ENCODE measurements at places on chromosomes 2 and 18.

DNA sequence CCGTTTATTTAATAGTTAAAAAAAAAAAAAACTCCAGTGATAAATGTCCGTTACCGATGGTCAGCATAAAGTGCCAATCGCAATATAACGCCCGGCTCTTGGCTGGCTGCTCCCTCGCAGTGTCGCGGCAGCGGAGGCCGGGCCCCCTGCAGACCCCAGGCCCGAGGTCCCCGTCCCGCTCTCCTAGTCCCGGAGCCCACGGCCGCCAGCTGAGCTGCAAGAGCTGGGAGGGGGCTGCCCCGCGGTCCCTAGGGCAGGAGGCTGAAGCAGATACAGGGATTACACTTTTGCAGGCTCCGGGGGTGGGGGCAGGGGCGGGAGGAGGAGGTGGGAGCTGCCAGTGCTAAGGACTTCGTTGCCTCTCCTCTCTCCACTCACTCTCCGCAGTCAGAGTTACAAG lies 6.9 kb downstream of the OSR1 start:
- DNase-seq = no peak

GRCh38 chr2:168639441-168639898 lies 163.0 kb upstream of the NOSTRIN start:
- DNase-seq = no peak

DNA sequence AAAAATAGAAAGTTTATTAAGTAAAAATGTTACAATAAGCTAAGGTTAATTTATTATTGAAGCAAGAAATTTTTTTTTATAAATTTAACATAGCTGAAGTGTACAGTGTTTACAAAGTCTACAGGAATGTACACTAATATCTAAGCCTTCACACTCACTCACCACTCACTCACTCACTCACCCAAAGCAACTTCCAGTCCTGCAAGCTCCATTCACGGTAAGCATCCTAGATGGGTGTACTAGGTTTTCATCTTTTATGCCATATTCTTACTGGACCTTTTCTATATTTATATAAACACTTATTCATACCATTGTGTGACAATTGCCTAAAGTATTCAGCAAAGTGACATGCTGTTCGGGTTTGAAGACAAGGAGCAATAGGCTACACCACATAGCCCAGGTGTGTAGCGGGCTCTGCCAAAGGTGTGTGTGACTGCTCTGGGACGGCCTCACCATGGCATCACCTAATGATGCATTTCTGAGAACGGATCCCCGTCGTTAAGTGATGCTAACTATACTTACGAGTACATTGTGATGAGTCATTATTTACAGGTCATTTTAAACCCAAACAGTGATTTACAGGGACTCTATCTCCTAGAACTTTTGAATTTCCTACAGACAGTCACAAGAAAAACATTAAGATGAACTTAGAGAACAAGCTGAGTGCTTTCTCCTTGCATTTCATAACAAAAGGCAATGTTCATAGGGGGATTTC lies 76.3 kb upstream of the ID2 start:
- no peak for DNase-seq

DNA sequence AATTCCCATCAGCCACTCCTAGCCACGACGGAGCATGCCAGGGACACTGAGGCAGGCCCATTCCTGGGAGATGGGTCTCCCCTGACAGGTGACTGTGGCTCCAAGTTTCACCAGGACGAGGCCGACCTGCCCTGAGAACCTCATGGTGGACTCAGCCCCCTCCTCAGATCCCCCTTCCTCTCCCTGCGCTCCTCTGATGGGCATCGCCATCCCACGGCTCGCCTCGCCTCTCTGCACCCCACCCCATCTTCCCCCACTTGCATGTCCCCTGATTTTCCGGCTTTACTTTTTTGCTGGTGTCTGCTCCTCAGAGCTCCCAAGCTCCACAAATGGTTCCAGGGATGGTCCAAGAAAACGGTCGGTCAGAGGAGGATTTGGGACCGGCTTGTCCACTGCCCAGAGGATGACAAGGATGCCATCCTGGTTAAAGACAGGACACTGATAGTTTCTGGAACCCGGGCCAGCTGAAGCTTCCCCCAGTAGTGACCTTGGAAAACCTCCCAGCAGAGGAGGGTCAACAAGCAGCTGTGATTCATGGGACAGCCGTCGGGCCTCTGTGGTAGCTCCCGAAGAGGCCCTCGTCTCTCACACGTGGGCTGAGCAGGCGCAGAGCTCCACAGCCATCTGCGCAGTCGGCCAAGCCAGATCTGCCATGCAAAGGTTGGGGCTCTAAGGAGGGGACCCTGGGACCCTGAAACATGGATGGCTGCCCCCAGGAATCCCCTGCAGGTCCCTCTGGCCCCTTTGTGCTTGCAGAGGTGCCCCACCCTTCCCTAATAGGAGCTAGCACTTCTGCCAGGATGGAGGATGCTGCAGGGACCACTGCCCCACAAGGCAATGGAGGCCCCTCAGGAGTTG lies 87.8 kb upstream of the SLC66A3 start:
- DNase-seq = no peak

DNA sequence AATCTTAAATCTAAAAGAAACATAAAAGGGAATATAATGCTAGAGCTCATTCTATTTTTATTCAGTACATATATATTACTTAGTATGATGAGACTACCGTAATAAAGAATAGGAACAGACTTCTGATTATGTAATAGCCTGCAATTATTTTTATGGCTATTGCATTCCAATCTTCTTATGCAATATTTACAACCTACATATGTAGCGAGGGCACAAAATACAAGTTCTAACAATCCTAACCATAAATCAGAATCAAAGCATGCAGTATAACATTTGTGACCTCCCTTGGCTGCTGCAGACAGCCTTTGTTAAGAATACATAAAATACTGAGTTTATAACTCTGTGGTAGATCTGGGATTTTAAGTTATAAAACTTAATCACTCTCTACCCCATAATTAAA lies 177.6 kb downstream of the BABAM2 start:
- no peak for DNase-seq

- DNase-seq = peak; percentile 67
Observed at GRCh38 chr18:46071653-46072375, at the start of gene PSTPIP2. TSS of gene PSTPIP2 (minus strand) at chr18:46072260. CDS start at chr18:46072188, 72 bp downstream.

GRCh38 chr2:174325373-174326160 lies 9.2 kb upstream of the SP9 start:
- DNase-seq = no peak

- no peak for DNase-seq
Observed at GRCh38 chr2:138021154-138021553, 56.9 kb downstream of the HNMT start.

GRCh38 chr2:36203366-36203765 lies 152.2 kb upstream of the CRIM1 start:
- DNase-seq = no peak

DNA sequence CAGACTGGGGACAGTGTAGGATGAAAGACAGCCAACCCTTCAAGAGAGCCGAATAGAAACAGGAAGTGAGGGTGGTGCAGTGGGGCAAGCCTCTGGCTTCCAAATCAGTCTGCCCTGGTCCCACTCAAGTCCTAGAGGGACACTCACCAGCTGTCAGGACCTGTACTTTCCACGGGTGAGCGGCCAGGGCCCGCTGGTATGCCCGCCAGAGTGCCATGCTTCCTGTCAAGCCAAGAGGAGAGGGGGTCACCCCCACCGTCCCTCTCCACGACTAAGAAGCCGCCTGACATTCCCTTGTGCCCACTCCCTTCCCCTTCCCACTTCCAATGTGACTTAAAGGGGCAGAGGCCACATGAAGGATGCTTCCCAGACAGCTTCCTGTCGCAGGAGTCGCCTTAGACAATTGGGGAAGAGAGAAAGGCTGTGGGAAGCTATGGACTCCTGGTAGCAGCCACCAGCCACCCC lies 564 bp downstream of the MPV17 start:
- DNase-seq = no peak

DNA sequence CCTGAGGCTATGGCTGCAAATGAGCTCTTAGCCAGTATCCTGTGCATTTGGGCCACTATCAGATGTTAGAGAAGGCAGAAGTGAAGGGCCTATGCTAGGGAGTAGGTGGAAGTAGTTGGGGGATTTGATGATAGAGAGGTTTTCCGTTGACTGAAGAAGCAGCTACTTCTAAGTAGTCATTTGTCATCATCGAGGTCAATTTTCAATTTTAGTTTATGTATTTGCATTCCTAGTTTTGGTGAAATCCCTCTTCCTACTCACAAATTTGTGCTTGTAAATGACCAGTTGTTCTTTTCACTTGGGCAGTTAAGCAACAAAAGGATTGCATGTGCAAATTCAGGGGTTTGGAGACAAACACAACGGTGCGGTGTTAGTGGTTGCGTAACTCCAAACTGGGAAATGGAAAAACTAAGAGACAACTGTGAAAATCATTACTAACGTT lies 48.5 kb upstream of the PELI1 start:
- no peak for DNase-seq

DNA sequence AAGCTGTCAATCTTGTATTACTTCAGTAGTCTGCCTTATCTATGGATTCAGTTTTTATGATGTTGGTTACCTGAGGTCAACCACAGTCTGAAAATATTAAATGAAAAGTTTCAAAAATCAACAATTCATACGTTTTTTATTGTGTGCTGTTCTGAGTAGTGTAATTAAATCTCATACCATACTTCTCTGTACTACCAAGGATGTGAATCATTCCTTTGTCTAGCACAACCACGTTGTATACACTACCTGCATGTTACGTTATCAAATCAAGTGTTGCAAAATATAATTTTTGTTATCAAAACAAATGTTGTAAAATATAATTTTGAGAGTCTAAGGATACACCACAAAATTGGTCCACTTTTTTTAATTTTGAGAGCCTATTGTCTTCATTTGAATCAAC lies 590.2 kb upstream of the SETBP1 start:
- no peak for DNase-seq

DNA sequence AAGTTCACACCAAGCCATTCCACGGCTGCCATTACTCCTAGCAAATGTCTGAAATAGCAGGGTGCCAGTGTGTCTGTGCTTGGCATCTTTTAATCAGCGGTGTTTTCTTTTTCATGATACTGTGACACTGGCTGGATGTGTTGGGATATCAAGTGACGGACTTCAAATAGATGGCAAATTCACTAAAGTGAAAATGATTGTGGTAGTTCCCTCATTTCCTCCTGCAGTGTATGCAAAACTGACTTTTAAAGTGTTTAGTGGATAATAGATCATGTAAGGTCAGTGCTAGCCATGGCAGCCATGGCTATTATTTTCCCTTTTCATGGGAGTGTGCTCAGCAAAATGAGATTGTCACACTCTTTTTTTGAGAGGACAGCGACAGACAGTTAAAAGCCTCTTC lies 261.5 kb upstream of the SIX3 start:
- no peak for DNase-seq

- peak; percentile 8 for DNase-seq
Observed at GRCh38 chr18:62420151-62420512, 95.0 kb downstream of the TNFRSF11A start.

DNA sequence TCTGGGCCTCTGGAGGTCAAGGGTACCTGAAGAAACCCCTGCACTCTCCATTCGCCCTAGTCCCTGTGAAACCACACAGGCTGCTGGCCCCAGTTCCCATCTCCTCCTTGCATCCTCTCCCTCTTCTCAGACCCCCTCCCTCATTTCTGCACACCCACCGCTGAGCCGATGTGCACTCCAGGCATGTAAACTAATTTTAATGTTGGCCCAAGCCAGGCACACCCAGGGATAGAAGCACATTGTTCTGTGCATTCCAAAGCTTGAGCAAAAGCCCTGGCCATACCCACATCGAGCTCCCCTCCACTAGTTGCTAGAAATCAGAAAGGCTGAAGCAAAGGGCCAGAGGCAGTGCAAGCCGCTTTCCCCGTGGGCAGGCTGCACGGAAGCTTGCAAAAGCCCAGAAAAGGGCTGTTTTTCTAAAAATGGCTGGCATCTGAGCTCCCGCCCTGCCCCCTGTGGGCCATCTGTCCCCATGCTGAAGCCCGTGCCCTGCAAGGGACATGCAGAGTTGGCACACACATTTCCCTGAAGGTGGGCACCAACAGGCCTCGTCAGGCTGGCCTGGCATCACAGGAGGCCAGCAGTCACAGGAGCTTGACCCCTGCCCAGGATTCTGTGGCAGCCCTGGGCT lies 181.6 kb downstream of the SMAD7 start:
- no peak for DNase-seq

DNA sequence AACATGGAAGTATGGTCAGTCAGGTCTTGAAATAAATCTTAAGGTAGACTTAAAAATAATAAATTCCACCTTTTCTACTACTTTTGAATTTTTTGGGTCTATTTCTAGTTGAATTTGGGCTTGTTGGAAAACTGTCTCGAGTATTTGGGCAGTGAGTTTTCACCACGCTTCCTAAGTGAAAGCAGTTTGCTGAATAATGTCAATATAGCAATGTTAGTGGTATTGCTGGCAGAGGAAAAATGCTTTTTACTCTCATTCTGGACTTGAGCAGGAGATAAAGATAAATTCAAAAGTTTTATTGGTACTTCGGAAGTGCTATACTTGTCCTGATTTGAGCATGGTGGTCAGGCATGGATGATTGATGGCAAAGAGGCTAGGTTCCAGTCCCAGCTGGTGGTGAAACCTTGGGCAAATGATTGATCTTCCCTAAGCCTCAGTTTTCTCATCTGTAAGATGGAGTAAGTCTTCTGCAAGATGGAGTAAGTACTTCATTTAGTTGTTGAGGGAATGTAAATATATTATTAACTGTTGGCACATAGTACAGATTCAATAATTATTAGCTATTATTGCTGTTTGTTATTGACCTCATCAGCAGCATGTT lies 503.5 kb upstream of the ZEB2 start:
- DNase-seq = no peak

- DNase-seq = no peak
Observed at GRCh38 chr2:40488927-40489677, 37.2 kb upstream of the SLC8A1 start.

DNA sequence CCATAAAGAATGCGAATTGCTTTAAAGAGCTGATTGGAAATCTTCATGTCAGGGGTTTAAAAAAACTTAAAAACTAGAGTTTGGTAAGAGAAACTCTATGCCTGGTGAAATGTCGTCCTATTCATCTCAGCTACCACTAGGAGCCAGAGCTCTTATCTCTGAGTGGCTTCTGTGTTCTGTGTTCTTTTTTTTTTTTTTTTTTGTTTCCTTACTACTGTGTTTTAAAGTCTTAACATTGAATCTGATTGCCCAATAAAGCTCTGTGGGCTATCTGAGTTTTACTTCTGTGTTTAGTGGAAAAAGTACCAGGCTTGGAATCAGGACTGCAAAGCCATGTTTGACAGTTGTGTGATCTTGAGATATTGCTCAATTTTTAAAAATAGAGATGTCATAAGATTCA lies 494.8 kb downstream of the RIT2 start:
- no peak for DNase-seq

Measured in stimulated activated naive CD4-positive, alpha-beta T cell treated with Interleukin-2 at 50 U/mL for 16 hours (primary cell).